ENCODE measurements at places on chromosomes 2 and 18. TPM values are rescaled to one million over a fixed set of nuclear protein-coding genes. Genes with fewer than 3 reads are reported as not detected.

DNA sequence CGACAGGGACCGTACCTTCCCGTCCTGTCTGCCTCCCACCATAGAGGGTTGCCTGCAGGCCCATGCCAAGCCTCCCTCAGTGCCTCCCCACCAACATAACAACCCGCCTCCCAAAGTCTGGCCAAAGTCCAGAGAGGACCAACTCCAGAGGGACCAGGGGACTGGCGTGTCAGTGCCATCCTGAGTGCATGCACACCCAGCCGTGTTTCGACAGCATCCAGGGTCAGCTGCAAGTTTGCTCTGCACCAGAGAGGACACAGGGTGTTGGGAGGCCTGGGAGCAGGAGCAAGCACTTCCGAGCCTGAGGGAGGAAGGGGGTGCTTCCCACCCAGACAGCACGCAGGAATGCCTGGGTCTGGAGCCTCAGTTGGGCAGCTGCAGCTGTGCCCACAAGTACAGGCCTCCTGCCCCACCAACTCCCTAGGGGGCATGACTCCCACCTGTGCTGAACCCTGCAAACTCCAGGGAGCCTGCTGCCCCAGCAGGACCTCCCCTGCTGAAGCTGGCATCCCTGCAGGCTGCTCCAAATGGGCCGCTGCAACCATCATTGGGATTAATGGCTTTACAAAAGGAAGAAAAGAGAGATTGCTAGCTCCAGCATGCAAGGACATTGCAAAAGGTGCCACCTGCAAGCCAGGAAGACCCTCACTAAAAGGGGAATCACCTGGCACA lies 618.1 kb upstream of the FSHR start:
- no peak for DNase-seq
- H3K27ac ChIP-seq: no peak overlapping the region
- no peaks in the 10 kb centered on the region for H3K36me3 ChIP-seq

- H3K4me1 ChIP-seq: no peaks in the 10 kb centered on the region
- H3K4me3 ChIP-seq: no peak overlapping the region
- H3K27ac ChIP-seq: no peak overlapping the region
- H3K27me3 ChIP-seq: no peaks in the 10 kb centered on the region
- no peak for DNase-seq
Measured at GRCh38 chr2:11799826-11800225, 53.4 kb downstream of the LPIN1 start.

- H3K4me3 ChIP-seq: no peak overlapping the region
- no peaks in the 10 kb centered on the region for H3K4me1 ChIP-seq
- H3K27ac ChIP-seq: no peak overlapping the region
- no peaks in the 10 kb centered on the region for H3K27me3 ChIP-seq
Measured at GRCh38 chr18:68034296-68034695, 517.8 kb upstream of the DSEL start.

GALNT5 gene
- total RNA-seq: 16.3 TPM

- H3K27ac ChIP-seq: no peak overlapping the region
- H3K27me3 ChIP-seq: no peaks in the 10 kb centered on the region
- no peak for DNase-seq
- H3K4me3 ChIP-seq: no peak overlapping the region
Measured at GRCh38 chr2:241854342-241855244, 4.1 kb downstream of the PDCD1 start.

WDR12 gene
- 23.2 TPM for total RNA-seq

- no peak for DNase-seq
- no peaks in the 10 kb centered on the region for H3K36me3 ChIP-seq
- no peaks in the 10 kb centered on the region for H3K4me1 ChIP-seq
Measured at GRCh38 chr2:135732561-135732960, 9.1 kb upstream of the UBXN4 start.

IL36A gene
- total RNA-seq: not detected

DNA sequence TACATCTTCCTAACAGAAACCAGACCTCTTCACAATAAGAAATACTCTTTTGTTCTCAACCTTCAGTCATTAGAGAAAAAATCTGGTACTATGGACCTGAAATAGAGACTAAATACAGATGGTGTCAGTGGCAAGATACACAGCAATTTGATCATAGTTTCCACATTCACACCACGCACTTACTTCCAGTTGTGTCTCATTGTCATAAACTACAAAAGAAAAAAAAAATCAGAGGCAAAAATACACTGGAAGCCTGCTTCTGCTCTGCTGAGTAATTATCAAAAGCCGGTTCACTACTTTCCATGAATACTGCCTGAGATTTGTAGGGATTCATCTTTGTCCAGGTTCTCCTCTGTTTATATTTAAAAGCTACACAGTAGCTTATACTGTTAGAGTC lies 182.6 kb downstream of the PID1 start:
- peaks cover 30% of the 10 kb centered on the region for H3K4me1 ChIP-seq
- no peaks in the 10 kb centered on the region for H3K27me3 ChIP-seq
- H3K4me3 ChIP-seq: no peak overlapping the region
- H3K27ac ChIP-seq: peak overlapping the region; percentile 32
- DNase-seq: no peak

CCDC141 gene
- total RNA-seq: 5.0 TPM

DNA sequence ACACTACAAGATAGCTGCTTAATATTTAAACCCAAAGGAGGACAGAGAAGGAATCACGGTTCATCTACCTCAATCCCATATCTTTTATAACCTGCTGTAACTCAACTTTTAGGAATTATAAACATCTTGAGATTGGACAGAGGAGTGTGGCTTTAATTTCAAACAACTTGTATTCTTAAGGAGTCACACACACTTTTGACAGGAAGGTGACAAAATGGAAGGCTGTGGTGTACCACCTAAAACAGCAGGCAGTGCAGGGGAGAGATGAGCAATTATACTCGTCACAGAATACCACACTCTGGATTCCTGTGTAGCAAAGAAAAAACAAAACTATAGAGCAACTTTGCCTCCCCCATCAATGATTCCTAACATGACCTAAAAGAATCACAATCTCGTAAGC lies 194.8 kb downstream of the ZEB2 start:
- H3K4me3 ChIP-seq: no peak overlapping the region
- H3K4me1 ChIP-seq: no peaks in the 10 kb centered on the region
- no peak overlapping the region for H3K27ac ChIP-seq
- no peak for DNase-seq
- H3K36me3 ChIP-seq: no peaks in the 10 kb centered on the region

CNGA3 gene
- total RNA-seq: 0.13 TPM

ANKRD30B gene
- not detected for total RNA-seq

HOXD10 gene
- 11.7 TPM for total RNA-seq

DNA sequence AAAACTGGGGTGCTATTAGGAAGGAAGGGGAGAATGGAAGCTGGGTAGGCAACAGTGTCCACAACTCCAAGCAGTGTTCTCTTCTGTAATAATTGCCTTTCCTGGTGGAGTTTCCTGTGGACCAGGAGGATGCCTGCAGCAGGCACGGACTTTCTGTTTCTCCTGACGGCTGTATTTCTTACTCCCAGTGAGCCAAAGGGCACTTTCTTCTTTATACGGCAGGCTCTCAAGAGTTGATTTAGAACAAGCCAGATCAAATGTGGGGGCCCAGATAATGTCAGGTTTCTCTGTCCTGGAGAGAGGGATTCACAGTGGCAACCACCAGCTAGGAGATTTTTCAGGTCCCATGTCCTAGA lies 13.0 kb upstream of the PROC start:
- no peaks in the 10 kb centered on the region for H3K36me3 ChIP-seq
- DNase-seq: no peak
- peaks cover 14% of the 10 kb centered on the region for H3K4me1 ChIP-seq
- H3K27ac ChIP-seq: no peak overlapping the region
- no peak overlapping the region for H3K4me3 ChIP-seq
- no peaks in the 10 kb centered on the region for H3K27me3 ChIP-seq

RGPD8 gene
- total RNA-seq: 17.4 TPM
